ENCODE measurements at places on chromosomes 11 and 22. TPM values are rescaled to one million over a fixed set of nuclear protein-coding genes. Genes with fewer than 3 reads are reported as not detected.
A peak's percentile ranks its signal among the peaks of the same experiment; 100 is the strongest.

The ANGPTL5 gene
- not detected for total RNA-seq

The RDX gene
- 17.9 TPM for total RNA-seq

The DGAT2 gene
- 5.9 TPM for total RNA-seq

The BTG4 gene
- not detected for total RNA-seq

The ANKK1 gene
- total RNA-seq: 0.32 TPM

DNA sequence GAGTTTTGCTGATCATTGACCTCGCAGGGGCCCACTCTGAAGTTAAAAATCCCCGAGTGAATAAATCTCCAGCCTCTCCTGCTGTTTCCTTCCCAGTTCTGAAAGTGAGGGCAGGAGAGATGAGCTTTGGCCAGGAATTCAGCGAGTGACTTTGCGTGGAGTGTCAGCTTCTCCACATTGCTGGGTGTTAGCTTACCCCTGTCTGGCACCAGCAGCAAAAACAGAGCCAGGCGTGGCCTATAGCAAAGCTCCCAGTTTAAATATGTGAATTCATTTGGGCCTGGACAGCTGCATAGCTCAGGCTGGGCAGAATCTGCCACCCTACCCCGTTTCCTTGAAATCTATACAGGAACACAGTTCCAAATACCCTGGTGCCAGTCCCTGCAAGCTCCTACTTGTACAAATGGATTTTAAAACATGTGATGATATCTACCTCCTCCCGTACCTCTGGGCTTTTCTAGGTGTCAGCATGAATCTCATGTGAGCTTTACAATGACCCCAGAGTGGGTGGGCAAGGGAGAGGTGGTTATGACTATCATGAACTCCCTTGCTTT is 25.6 kb downstream of the TIMP3 start:
- no peak overlapping the region for H3K4me3 ChIP-seq
- no peak for DNase-seq
- H3K27ac ChIP-seq: no peak overlapping the region

DNA sequence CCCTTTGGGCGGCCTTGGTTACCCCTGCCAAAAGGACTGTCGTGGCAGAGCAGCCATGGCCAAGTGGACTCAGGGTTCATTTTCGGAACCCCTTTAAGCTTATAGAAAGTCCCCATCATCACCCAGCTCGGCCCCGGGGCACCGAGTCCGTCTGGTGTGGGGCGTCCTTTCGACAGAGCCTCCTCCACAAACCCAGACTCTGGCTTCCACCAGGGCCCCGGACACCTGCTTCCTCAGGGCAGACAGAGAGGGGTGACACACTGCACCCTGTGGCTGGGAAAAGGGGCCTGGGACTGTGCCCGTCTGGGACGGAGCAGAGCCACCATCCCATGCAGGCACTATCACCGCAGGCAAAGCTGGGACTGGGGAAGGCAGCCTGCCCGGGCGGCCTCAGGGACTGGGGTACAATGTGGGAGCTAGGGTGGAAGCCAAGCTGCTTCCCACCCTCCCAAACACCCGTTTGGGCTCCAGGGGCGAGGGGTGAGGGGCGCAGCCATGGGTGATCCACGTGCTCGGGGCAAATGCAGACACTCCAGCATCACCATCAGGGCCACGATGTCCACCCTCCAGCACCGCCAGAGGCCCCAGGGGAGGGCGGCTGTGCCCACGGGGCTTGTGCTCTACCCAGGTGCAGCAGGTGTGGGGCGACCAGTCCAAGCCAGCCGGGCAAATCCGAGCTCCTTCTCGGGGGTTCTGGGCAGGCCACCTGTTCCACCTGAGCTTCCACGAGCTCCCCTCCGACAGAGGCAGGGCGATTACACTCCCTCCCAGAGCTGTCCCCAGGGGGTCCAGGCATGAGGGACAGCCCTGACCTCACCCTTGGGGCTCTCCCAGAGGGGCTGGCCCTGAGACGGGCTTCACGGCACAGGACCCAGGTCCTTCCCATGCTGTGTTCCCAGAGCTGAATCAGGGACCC is 11.7 kb upstream of the MRPL23 start:
- DNase-seq: no peak
- H3K4me3 ChIP-seq: no peak overlapping the region
- H3K36me3 ChIP-seq: no peaks in the 10 kb centered on the region
- H3K27me3 ChIP-seq: no peaks in the 10 kb centered on the region
- no peaks in the 10 kb centered on the region for H3K4me1 ChIP-seq

- H3K4me3 ChIP-seq: no peak overlapping the region
- no peaks in the 10 kb centered on the region for H3K36me3 ChIP-seq
- DNase-seq: no peak
- no peak overlapping the region for H3K27ac ChIP-seq
- H3K27me3 ChIP-seq: no peaks in the 10 kb centered on the region
These were observed 24.5 kb downstream of the RPUSD4 start for GRCh38 chr11:126186708-126187529.

GRCh38 chr11:61892085-61892370 is 683 bp upstream of the FADS3 start:
- peak overlapping the region; percentile 53 for H3K27ac ChIP-seq
- peak overlapping the region; percentile 51 for H3K4me3 ChIP-seq
- no peaks in the 10 kb centered on the region for H3K27me3 ChIP-seq
- H3K4me1 ChIP-seq: peaks cover 6% of the 10 kb centered on the region
- H3K36me3 ChIP-seq: no peaks in the 10 kb centered on the region

Data from colonic mucosa (tissue), 4 donors.